T-cell (primary cell): ENCODE measurements at places on chromosomes 12 and 14. TPM values are rescaled to one million over a fixed set of nuclear protein-coding genes. Genes with fewer than 3 reads are reported as not detected.

DNA sequence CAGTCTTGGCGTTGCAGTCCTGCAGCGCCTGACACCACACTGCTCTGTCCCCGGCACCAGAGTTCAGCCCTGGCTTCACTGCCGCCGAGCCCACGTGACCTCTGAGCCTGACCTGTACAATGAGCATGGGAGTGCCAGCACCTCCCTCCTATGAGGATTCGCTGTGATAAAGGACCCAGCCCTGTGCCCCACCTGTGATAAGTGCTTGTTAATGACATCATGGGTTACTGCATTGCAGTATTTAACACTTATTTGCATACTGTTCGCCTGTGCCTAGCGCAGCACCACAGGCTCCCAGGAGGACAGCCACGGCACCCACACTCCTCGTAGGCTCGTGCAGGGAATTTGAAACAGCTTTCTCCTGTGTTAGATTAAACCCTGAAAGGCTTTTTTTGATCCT, 118.2 kb upstream of the GSC start:
- H3K27me3 ChIP-seq = peaks cover 14% of the 10 kb centered on the region
- no peaks in the 10 kb centered on the region for H3K4me1 ChIP-seq
- no peak overlapping the region for H3K27ac ChIP-seq
- H3K36me3 ChIP-seq = no peaks in the 10 kb centered on the region
- DNase-seq = no peak

GRCh38 chr12:122051231-122051876, 27.2 kb upstream of the MLXIP start:
- peaks cover 28% of the 10 kb centered on the region for H3K36me3 ChIP-seq
- H3K4me1 ChIP-seq = no peaks in the 10 kb centered on the region
- H3K4me3 ChIP-seq = no peak overlapping the region
- H3K27me3 ChIP-seq = no peaks in the 10 kb centered on the region
- no peak for DNase-seq

WSCD2 gene
- 0.29 TPM for total RNA-seq

DNA sequence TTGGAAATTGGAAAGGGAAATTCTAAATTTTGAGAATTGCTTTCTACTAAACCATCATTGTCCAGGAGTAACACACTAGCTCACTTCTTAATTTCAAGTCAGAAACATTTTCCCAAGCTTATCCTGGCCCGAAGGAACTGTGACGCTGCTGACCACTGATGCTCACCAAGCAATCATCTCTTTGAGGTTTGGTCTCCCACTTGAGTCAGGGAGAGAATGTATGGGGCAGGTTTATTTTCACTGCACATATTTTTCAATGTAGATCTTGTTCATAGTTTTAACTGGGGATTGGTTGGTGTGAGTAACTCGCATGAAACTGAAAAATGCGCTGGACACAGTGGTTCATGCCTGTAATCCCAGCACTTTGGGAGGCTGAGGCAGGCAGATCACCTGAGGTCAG, 12.9 kb upstream of the RNASE10 start:
- DNase-seq = no peak
- no peaks in the 10 kb centered on the region for H3K27me3 ChIP-seq
- H3K4me3 ChIP-seq = no peak overlapping the region
- H3K27ac ChIP-seq = no peak overlapping the region
- no peaks in the 10 kb centered on the region for H3K36me3 ChIP-seq

NOVA1 gene
- total RNA-seq = not detected

DNA sequence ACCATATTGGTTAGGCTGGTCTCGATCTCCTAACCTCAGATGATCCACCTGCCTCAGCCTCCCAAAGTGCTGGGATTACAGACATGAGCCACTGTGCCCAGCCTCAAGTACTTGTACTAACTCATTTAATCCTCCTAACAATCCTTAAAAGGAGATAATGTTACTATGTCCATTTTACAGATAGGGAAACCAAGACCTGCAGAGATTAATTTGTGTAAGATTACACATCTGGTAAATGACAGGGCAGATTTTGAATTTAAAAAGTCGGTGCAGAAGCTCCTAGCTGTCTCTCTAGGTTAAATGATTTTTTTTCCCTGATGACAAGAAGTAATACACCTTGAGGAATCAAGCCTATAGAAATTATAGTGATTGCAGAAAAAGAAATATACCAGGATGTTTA, 13.7 kb upstream of the HECTD1 start:
- H3K36me3 ChIP-seq = no peaks in the 10 kb centered on the region
- H3K4me1 ChIP-seq = no peaks in the 10 kb centered on the region
- no peak overlapping the region for H3K4me3 ChIP-seq
- H3K27ac ChIP-seq = no peak overlapping the region

- no peaks in the 10 kb centered on the region for H3K36me3 ChIP-seq
- H3K27me3 ChIP-seq = peaks cover 7% of the 10 kb centered on the region
- DNase-seq = no peak
- no peak overlapping the region for H3K27ac ChIP-seq
- H3K4me3 ChIP-seq = no peak overlapping the region
These were observed 495.4 kb downstream of the TMEM121 start for GRCh38 chr14:106021832-106022231.

RERGL gene
- total RNA-seq = not detected

NTF3 gene
- total RNA-seq = not detected

DNA sequence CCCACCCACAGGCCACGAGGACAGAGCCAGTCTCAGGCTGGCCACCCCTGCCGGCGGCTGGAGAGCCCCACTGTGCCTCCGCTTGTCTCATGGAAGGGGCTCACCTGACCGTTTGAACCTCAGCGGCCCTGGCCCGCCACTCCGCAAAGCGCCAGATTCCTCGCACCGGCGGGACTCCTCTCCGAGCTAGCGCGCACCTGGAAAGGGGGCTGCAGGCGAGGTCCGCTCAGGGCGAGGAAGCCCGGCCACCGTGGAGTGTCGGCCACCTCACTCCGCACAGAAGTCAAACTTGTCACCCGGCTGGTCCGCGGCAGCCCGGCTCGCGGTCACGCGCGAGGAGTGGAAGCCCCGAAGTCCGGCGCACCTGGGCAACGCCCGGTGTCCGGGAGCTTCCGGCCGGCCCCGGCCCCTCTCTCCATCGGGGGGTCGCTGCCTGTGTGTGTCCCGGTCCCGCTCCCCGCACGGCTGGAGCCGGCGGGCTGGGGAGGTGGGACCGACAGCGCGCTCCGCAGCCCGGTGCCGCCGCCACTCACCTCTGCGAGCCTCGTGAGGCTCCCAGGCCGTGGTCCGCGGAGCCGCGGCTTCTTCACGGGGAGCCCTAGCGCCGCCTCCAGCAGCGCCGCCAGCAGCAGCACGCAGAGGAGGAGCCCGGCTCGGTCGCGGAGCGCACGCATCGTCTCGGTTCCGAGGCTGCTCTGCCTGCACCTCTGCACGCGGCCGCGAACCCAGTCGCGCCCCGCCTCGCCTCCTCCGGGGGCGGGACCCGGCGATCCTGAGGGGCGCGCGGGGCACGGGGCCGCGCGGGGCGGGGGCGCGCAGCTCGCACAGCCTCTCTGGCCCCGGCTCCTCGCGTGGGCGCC, at the start of gene ISM2:
ISM2 (minus strand) TSS at position 697 of the 860 bp plus-strand sequence; CDS start at position 674, 23 bp downstream.
- H3K4me1 ChIP-seq = peaks cover 3% of the 10 kb centered on the region
- peak; percentile 33 for DNase-seq
- peaks cover 41% of the 10 kb centered on the region for H3K27me3 ChIP-seq

GRCh38 chr12:76539727-76540126, 19.8 kb downstream of the OSBPL8 start:
- no peak overlapping the region for H3K27ac ChIP-seq
- no peaks in the 10 kb centered on the region for H3K27me3 ChIP-seq
- H3K4me1 ChIP-seq = peaks cover 4% of the 10 kb centered on the region

GRCh38 chr12:112307317-112308011, 74.8 kb downstream of the HECTD4 start:
- no peak overlapping the region for H3K4me3 ChIP-seq
- no peak overlapping the region for H3K27ac ChIP-seq
- peaks cover 46% of the 10 kb centered on the region for H3K36me3 ChIP-seq
- no peaks in the 10 kb centered on the region for H3K4me1 ChIP-seq
- DNase-seq = no peak

GRCh38 chr12:89775063-89775985, 66.7 kb upstream of the ATP2B1 start:
- DNase-seq = no peak
- no peaks in the 10 kb centered on the region for H3K36me3 ChIP-seq
- H3K4me3 ChIP-seq = no peak overlapping the region
- no peaks in the 10 kb centered on the region for H3K4me1 ChIP-seq

GRCh38 chr14:37864861-37865718, 269.7 kb downstream of the TTC6 start:
- H3K36me3 ChIP-seq = no peaks in the 10 kb centered on the region
- DNase-seq = no peak
- H3K27ac ChIP-seq = no peak overlapping the region
- H3K4me1 ChIP-seq = no peaks in the 10 kb centered on the region
- H3K4me3 ChIP-seq = no peak overlapping the region
- no peaks in the 10 kb centered on the region for H3K27me3 ChIP-seq

DNA sequence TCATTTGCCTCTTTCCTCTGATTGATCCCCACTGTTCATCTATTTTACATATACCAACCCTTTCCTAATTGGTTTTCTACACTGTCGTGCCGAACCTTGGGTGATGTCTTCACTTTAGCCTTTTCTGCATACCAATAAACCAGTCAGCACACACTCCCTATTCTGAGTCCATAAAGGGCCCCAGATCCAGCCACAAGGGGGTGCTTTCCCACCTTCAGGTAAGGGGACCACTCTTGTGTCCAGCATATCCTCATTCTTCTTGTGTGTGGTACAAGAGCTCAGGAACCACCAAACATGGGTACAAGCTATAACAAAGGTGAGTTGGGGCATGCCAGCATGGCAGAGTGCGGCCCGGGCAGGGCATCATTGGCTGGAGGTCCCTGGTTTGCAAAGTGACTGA, 859.8 kb downstream of the FSCB start:
- no peak for DNase-seq
- H3K27ac ChIP-seq = no peak overlapping the region
- H3K4me1 ChIP-seq = no peaks in the 10 kb centered on the region
- no peaks in the 10 kb centered on the region for H3K36me3 ChIP-seq

DNA sequence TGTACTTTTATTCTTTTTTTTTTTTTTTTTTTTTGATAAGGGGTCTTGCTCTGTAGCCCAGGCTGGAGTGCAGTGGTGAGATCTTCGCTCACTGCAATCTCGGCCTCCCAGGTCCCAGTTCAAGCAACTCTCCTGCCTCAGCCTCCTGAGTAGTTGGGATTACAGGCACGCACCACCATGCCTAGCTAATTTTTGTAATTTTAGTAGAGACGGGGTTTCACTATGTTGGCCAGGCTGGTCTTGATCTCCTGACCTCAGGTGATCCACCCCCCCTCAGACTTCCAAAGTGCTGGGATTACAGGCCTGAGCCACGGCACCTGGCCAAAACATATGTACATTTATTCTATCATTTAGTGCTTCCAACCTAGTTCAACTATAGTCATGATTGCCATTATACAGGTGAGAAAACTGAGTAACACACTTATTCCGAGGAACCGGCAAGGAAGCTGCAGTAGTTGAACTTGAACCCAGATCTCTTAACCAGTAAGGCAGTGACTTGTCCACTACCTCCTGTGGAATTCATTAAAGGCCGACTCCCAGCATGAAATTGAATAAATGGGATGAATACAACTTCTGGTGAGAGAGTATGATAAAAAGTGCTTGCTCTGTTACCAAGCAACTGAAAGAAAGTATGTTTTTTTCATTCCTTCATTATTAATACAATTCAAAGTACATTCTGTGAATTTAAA, 755 bp upstream of the ATF7IP start:
- peaks cover 12% of the 10 kb centered on the region for H3K4me1 ChIP-seq
- peak overlapping the region; percentile 97 for H3K27ac ChIP-seq
- H3K4me3 ChIP-seq = peak overlapping the region; percentile 63

AQP6 gene
- total RNA-seq = not detected

GRCh38 chr14:81686512-81686911, 152.9 kb upstream of the SEL1L start:
- H3K36me3 ChIP-seq = no peaks in the 10 kb centered on the region
- no peaks in the 10 kb centered on the region for H3K4me1 ChIP-seq
- no peaks in the 10 kb centered on the region for H3K27me3 ChIP-seq
- no peak for DNase-seq
- no peak overlapping the region for H3K4me3 ChIP-seq
- no peak overlapping the region for H3K27ac ChIP-seq

SERPINA9 gene
- not detected for total RNA-seq

DNA sequence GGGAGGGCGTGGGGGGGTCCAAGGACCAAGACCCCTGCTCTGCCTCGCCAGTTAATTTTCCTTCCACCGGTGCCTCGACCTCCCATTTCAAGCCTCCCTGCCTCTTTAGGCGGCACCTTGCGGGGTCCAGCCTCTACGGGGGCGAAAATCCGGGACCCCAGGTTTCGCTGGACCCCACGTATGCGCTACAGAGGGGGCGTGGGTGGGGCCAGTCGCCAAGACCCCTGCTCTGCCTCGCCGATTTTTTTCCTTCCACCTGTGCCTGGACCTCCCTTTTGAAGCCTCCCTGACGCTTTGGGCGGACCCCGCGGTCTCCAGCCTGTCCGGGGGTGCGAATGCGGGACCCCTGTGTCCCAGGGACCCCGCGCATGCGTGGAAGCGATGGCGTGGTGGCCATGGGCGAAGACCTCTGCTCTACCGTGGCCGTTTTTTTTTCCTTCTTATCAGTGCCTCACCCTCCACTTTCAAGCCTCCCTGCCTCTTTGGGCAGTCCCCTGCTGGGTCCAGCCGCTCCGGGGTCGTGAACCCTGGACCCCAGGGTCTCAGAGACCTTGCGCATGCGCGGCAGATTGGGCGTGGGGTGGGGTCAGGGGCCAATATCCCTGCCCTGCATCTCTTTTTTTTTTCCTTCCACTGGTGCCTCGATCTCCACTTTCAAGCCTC, 324.2 kb downstream of the ALG10 start:
- H3K4me1 ChIP-seq = no peaks in the 10 kb centered on the region
- H3K27ac ChIP-seq = no peak overlapping the region
- no peaks in the 10 kb centered on the region for H3K27me3 ChIP-seq
- no peaks in the 10 kb centered on the region for H3K36me3 ChIP-seq

LRFN5 gene
- total RNA-seq = not detected

TAS2R20 gene
- 1.7 TPM for total RNA-seq

GRCh38 chr12:9347328-9348127, 139.3 kb upstream of the PZP start:
- DNase-seq = no peak
- H3K27ac ChIP-seq = no peak overlapping the region
- no peaks in the 10 kb centered on the region for H3K27me3 ChIP-seq
- H3K36me3 ChIP-seq = no peaks in the 10 kb centered on the region
- H3K4me1 ChIP-seq = peaks cover 31% of the 10 kb centered on the region

TMEM229B gene
- total RNA-seq = 41.7 TPM

DNA sequence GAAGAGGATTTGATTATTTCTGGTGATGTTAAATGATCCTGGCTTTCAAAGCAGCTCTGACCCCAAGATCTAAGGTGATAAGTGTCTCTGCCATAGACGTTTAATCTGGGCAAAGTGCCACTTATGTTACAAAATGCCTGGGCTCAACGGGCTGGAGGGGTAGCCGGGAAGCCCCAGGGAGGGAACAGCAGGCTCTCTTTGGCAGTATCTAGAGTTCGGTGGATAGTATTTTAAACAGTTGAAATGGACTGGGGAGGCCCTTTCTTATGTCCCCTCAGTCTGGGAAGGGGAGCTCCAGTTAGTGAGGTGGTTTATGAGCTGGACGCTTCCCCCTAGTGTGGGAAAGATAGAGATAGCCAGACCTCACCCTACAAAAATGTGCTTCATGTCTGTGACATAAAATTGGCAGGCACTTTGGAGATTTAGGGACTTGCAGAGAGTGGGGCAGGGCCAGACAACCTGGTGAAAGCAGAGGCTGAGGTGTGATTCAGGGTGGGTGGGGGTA, 5.5 kb upstream of the HOXC11 start:
- H3K4me3 ChIP-seq = no peak overlapping the region
- H3K27ac ChIP-seq = no peak overlapping the region
- H3K27me3 ChIP-seq = peaks cover 44% of the 10 kb centered on the region
- H3K36me3 ChIP-seq = no peaks in the 10 kb centered on the region

- no peak overlapping the region for H3K27ac ChIP-seq
- no peak overlapping the region for H3K4me3 ChIP-seq
These were observed 59.3 kb upstream of the CCDC91 start for GRCh38 chr12:28130625-28131598.

C12orf50 gene
- total RNA-seq = 0.10 TPM
